ENCODE measurements at places on chromosomes 5 and 9. TPM values are rescaled to one million over a fixed set of nuclear protein-coding genes. Genes with fewer than 3 reads are reported as not detected.

Gene LVRN
- not detected for total RNA-seq

- no peak for DNase-seq
These were observed 90.0 kb downstream of the TMEM167A start for GRCh38 chr5:82987188-82987587.

GRCh38 chr5:88875341-88876234 lies 7.4 kb downstream of the MEF2C start:
- DNase-seq = no peak

GRCh38 chr5:138506370-138507306 lies 36.4 kb downstream of the ETF1 start:
- no peak for DNase-seq

- no peak for DNase-seq
These were observed 98.1 kb downstream of the CDK5RAP2 start for GRCh38 chr9:120481846-120482245.

Gene LCN10
- total RNA-seq = 1.0 TPM

Gene RABEPK
- 12.3 TPM for total RNA-seq

GRCh38 chr9:34139477-34140146 lies 13.1 kb upstream of the DCAF12 start:
- DNase-seq = no peak

DNA sequence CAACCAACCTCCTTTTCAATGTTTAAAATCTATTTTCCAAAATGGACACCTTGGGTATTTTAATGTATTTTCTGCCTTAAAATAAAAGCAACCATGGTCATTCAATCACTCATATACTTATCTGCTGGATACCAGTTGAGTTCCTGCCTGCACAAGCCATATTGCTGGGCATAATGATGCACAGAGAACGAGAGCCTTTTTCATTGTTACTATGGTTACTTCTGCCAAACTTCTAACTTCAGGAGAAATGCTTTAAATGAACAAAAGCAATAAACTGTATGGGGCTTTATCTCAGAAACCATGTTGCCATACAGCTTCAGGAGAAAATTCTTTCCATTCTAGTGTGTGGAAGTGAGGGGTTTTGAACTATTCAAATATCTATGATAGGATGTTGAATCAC lies 269.5 kb downstream of the GABRB2 start:
- no peak for DNase-seq

DNA sequence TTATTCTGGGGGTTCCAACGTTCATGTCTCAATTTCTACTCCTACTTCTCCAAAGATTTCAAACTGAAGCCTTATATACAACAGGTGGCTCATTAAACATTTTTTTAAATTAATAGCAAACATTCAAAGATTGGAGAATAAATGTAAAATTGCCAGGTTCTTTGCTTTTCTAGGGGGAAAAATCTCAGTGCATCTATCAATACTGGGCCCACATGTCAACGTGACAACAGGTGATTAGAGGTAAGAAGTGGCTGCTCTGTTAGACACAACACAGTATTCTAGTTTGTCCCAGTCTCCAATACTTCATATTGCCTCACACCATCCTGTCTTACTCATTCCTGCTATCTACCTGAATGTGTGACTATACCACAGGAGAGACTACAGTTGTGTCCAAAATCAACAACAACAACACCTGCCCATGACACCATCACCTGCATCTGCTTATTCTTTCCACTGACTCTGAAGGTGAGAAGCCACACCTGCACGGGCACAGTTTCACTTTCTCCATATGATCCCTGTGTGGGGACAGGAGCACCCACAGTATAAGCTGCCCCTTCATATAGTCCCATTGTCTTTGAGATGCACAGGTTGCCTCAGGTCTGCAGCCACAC lies 110.2 kb downstream of the LHFPL2 start:
- DNase-seq = no peak

DNA sequence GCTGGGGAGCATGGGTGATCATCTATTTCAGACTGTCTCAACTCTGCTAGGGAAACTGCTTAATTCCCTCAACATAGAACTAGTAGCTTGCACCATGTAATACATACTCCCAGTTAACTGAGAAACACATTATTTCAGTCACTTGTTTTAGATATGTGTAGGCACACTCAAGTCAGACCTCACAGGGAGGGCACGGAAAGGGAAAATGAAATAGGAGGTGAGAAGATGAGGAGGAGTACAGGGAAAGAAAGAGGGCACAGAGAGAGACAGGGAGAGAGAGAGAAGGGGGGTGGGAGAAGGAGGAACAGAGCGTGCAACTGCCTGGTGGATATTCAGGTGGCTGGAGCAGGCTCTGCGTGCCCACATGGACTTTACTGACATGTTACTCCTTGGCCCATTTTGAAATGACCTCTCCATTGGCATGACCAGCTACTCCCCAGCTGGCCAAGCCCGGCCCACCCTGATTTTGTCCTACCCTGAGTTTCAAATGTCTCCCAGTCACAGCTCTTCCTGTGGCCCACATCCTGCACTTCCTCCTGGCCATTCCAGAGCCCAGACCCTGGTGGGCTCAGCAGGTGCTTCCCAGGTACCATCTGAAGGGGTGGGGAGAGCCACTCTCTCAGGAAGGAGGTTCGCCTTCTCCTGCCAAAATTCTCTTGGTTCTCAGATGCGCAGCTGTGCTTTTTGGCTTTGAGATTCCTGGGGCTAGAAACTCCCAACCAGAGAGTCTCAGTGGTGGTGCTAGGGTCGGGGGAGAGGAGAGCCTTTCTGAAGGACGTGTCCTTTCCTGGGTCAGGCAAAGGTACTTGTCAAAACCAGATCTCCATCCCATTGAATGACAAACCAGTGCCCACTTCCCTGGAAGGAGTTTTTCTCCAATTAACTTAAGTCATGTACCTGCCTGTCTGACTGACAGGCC lies 229.4 kb downstream of the FSTL4 start:
- DNase-seq = no peak

Gene FANCG
- total RNA-seq = 103 TPM

DNA sequence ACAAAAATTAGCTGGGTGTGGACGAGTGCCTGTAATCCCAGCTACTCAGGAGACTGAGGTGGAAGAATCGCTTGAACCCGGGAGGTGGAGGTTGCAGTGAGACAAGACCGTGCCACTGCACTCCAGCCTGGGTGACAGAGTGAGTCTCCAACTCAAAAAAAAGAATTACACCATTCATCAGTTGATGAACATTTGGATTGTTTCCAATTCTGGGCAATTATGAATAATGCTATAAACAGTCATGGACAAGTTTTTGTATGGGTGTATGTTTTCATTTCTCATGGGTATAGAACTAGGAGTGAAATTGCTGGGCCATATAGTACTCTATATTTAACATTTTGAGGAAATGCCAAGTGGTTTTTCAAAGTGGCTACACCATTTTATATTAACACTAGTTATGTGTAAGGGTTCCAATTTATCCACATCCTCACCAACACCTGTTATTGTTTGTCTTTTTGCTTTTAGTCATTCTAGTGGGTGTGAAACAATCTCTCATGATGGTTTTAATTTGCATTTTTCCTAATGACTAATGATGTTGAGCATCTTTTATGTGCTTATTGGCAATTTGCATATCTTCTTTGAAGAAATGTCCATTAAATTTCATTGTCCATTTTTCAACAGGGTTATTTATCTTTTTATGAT lies 9.0 kb upstream of the CCDC125 start:
- DNase-seq = no peak

Gene RANBP17
- total RNA-seq = 0.53 TPM

Gene NELFB
- total RNA-seq = 63.1 TPM

Gene ROPN1L
- 1.5 TPM for total RNA-seq

DNA sequence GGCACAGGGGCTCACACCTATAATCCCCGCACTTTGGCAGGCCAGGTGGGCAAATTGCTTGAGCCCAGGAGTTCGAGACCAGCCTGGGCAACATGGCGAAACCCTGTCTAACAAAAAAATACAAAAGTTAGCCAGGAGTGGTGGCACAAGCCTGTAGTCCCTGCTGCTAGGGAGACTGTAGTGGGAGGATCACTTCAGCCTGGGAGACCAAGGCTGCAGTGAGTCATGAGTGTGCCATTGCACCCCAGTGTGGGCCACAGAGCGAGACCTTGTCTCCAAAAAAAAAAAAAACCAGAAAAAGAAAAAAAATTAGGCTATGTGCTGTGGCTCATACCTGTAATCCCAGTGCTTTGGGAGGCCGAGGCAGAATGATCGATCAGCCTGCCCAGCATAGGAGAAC lies 58.5 kb upstream of the EIF4EBP3 start:
- DNase-seq = no peak

DNA sequence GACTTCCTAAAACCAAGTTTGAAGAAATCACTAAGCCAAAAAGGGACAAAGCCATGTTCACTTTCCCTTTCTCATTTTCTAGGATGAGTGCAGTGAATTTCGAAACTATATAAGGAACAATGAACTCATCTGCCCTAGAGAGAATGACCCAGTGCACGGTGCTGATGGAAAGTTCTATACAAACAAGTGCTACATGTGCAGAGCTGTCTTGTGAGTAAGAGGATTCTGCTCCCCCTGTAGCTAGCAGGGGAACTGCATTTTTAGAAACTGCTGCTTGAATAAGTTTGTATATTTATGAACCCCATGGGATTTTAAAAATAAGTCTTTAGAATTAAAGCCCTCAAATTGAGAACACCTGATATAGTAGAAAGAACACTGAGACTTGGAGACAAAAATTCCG lies 42.7 kb upstream of the SPINK14 start:
- no peak for DNase-seq

- DNase-seq = peak; percentile 41
These were observed 1.0 kb downstream of the ADAMTS19 start for GRCh38 chr5:129460936-129461710.

GRCh38 chr9:86723346-86723745 lies 224.0 kb downstream of the GAS1 start:
- DNase-seq = no peak

Gene GZMA
- total RNA-seq = 242 TPM

GRCh38 chr5:147629196-147629595 lies 119.3 kb upstream of the DPYSL3 start:
- DNase-seq = no peak

Gene PARP8
- total RNA-seq = 159 TPM

DNA sequence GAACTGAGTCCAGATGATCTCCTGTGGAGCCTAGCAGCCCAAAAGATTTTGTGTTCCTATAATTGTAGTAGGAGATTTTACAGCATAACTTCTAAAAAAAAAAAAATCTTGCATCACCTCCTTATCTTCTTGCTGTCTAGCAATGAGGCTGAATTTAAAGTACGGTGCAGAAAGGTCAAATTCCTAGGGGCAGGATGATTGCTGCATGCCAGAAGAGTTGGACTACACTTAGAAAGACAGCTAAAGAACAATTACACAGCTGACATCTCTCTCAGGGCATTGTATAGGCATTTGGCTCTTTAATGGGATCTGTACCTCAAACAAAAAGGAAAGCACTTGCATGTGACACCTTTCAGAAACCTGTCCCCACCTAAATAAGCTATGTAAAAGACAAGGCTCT lies 443.2 kb downstream of the HCN1 start:
- no peak for DNase-seq

GRCh38 chr5:176979669-176980068 lies 26.9 kb downstream of the UIMC1 start:
- DNase-seq = no peak

DNA sequence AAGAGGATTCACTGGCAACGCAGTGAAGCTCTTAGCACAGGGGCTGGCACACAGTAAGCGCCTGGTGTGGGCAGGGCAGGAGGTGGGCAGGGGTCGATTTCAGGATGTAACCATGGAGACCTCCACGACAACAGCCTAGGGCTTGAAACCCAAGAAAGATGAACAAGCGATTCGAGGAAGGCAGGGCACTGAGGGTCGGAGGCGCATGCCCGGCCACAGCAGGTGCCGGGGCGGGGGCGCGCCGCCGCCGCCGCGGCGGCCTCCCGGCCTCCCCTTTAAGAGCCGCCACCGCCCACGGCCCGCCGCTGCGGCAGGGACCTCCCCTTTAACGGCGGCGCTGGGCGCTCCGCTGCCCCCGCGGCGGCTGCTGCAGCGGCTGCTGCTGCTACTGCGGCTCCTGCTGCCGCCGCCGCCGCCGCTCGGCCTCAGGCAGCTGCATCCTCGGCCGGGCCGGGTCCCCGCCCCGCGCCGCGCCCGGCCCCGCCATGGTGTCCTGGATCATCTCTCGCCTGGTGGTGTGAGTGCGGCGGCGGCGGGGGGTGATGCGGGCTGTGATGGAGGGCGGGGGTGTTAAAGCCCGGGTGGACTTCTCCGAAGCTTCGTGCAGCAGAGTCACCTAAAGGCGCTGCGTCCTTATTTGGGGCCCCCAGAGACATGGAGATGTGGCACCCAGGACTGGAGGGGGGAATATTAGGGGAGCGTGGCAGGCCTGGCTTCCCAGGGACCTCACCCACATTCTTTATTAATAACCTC lies at the start of gene REEP2:
Gene REEP2, plus strand, starts transcription at position 334 of the 753 bp plus-strand sequence. Its CDS starts 152 bp downstream, at position 486.
- DNase-seq = peak; percentile 72

- no peak for DNase-seq
These were observed 112.0 kb upstream of the FBXL7 start for GRCh38 chr5:15387931-15388524.

GRCh38 chr5:142427529-142427928 lies 102.7 kb upstream of the SPRY4 start:
- no peak for DNase-seq

Gene IRF1
- 228 TPM for total RNA-seq

Gene LCNL1
- 0.33 TPM for total RNA-seq

DNA sequence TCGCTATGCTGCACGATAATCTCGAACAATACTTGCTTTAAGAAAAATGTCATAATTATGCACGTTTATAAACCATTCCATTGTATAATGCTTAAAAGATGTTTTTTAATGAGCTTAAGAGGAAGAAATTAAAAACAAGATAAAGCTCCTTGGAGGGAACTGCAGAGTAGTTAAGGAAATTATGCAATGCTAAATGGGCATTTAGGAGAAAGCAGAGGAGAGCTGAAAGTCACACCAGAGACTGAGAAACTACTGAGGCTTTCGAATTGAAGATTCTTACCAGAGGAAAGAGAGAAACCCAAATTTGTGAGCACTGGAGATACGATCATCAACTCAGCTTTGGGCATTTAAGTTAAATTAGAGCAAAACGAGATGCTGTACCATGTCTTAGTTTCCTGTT lies 119.4 kb downstream of the CDH10 start:
- DNase-seq = no peak

GRCh38 chr9:115642285-115642684 lies 511.3 kb upstream of the PAPPA start:
- no peak for DNase-seq

Gene HINT2
- total RNA-seq = 54.3 TPM

DNA sequence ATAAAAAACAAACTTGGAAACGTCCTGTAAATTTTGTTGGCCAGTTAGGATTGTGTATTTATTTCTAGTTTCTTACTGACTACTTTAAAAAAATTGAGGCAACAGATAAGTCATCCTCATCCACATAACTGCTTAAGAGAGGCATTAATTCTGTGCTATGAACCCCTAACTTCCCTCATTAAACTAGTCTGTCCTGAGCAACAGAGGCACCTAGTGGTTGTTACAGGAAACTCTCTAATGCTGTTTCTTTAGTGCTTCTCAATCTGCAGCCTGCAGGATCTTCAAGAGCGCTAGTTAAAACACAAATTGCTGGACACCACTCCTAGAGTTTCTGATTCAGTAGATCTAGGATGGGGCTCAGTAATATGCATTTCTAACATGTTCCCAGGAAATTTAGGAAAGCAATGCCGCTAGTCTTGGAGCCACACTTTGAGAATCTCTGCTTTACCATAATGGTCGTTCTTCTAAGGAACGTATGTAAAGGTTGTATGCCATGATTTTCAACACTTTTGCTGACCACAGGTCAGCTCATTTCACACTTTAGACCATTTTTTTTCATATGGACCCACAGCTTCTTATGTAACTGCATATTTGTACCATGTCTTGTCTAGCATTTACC lies 410.1 kb upstream of the SMARCA2 start:
- no peak for DNase-seq

- no peak for DNase-seq
These were observed 1.4 kb downstream of the RNU6ATAC start for GRCh38 chr9:134162926-134163370.

Gene PCDHA5
- not detected for total RNA-seq

Gene GLRA1
- total RNA-seq = not detected

Gene SOHLH1
- not detected for total RNA-seq
